NCI-H1930 (cell line): ENCODE measurements at places on chromosomes 5 and 9.

GRCh38 chr5:1901983-1902382 is 19.3 kb upstream of the IRX4 start:
- no peak for DNase-seq

GRCh38 chr5:103452666-103453065 is 109.9 kb downstream of the NUDT12 start:
- no peak for DNase-seq

DNA sequence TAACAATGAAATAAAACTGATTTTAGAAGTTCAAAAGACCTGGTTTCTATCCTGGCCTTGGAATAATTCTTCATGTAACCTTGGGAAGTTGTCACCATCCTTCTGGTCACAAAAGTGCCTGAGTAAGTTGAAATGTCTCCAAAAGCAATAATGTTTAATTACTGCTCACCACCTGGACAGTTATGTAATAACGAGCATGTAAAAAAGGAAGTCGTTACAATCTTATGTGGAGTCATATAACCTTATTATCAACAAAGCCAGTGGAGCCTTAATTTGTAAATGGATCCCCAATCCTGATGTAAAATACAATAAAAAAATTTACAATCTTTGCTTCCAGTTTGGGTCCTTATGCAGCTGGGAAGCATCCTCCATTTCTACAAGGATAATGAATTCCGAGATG is 64.2 kb upstream of the GPR151 start:
- no peak for DNase-seq

- no peak for DNase-seq
These were observed 3.0 kb upstream of the IFNW1 start for GRCh38 chr9:21144603-21145002.

DNA sequence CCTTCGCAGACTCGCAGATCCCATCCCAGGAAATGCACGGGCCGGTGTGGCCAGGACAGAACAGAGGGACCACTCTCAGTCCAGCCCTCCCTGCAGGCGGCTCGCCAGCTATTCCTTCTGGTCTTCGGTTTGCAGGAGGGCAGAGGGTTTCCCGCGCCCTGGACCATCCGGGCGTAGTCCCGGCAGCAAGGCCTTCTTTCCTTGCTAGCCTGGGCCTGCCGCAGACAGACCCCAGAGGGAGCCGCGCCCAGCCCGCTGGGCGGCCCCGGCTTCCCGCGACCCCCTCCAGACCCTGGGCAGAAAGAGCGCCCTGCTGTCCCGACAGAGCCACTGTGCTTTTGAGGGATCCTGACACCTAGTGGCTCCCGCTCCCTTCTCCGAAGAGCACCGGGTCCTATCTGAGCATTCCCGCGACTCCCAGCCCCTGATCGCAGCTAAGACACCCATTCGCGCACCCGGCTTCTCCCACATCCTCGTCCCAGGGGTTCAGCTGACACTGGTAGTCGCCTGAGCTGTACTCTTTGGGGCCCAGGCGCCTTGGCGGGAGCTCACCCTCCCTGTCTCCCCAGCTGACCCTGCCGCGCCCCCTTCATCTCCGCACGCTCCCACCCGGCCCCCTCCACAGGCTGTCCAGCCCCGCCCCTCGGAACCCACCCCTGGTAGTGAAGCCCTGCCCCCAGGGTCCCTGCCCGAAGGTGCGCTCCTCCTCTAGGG is 1.1 kb downstream of the CFAP90 start:
- DNase-seq, result peak; percentile 83

DNA sequence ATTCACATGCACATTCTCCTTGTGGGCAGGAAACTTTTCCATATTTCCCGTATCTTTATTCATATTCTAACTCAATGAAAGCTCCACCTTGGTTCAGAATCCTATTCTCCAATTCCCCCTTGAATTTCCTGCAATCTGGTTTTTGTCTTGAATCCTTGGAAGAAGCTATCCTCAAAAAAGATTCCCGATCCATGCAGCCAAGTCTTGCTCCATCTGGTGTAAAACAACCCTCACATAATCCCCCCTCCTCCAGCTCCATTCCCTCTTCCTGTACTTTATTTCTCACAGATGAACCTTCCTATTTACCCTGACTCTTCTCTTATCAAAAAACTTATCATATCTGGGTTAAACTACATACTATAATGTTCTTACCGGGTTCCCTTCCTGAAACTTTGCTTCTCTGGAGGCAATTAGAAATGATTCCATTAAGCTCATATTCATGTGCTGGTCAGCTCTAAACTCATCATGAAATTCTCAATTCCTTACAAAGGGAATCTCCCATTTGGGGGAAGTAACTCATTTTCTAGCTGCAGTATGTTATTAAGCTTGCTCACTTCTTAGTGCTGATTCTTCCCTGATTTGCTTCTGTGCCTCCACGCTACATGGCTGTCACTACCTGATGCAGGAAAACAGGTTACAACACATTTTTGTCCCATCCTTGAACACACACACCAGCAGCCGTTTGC is 81.7 kb downstream of the GNAQ start:
- no peak for DNase-seq

DNA sequence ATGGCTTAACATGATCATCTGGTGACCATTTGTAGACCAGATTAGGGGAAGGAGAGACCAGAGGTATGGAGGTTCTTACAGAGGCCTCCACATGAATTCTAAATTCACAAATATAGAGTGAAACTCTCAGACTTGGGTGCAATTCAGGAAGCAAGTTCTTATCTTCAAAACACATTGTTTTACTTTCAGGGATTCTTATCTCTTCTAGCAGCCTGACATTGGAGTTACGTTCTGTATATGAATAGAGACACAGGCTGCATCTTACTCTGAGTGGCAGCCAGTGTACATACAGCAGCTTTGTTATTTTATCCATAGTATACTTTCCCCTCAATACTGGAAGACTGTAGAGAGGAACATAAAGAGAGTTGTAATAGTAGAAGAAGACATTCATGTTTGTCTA is 1331.7 kb upstream of the WWC1 start:
- no peak for DNase-seq

- DNase-seq, result no peak
These were observed 427.5 kb downstream of the EFNA5 start for GRCh38 chr5:107243220-107243579.

- peak; percentile 46 for DNase-seq
These were observed 72.0 kb upstream of the RAI14 start for GRCh38 chr5:34584165-34584564.
